Mesenteric fat pad (tissue), 1 donor: ENCODE measurements at places on chromosomes 7 and 10. TPM values are rescaled to one million over a fixed set of nuclear protein-coding genes. Genes with fewer than 3 reads are reported as not detected.

TMEM72 gene
- not detected for total RNA-seq

COBL gene
- total RNA-seq = 9.2 TPM

BTBD16 gene
- total RNA-seq = not detected

GALNT17 gene
- total RNA-seq = 2.2 TPM

C10orf53 gene
- total RNA-seq = not detected

RASA4B gene
- 16.3 TPM for total RNA-seq

GPR158 gene
- 0.58 TPM for total RNA-seq

DNA sequence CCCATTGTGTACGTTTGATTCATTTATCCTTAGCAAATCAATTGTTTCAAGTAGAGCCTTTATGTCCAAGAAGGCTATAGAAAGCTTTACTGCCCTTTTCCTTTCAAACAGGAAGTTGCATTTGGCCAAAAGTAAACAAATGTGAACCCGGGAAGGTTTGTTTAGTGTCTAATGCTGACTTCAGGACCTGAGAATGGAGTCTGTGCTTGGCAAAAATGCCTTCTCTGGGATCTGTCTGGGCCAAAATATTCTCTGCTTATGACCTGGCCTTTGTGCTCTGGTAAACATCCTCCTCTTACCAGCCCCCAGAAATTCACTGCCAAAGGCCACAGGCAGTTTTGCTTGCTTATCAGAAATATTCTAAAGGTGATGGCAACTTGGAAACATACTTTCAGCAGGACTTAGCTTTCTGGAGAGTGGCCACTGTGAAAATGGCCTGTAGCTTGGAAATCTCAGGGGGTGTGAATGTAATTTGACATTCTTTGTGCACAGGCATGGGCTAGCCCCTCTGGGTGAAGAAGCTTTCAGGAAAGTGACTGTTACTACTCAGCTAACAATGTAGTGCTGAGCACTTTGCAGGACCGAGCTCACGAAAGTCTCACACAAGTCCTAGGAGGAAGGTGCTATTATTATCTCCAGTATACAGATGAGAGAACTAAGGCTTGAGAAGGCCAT is 199.5 kb downstream of the PTEN start:
- DNase-seq = no peak

DNA sequence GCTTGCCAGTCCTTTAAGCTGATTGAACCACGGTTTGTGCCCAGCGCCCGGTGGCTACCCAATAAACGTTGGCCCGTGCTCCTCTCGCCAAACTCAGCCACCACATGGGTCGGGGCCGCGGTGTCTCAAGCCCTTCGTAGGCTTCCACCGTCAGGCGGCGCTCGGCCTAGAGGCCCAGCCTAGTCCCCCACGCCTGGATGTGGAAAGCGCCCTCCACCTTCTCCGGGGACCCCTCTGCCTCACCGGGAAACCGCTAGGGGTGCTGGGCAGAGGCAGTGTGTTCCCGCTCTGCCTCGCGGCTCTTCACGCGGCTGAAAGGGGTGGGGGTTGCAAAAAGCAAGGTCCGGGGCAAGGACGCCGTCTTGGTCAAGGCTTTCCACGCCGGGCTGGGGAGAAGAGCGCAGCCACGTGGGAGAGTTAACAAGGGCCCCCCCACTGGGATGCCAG is 29.8 kb downstream of the LEP start:
- DNase-seq = peak; percentile 82

- no peak for DNase-seq
Observed at GRCh38 chr10:8225187-8225586, 170.7 kb downstream of the GATA3 start.

- DNase-seq = no peak
Observed at GRCh38 chr10:116197946-116198675, 74.9 kb downstream of the GFRA1 start.

- DNase-seq = no peak
Observed at GRCh38 chr7:87151002-87151728, 1.1 kb upstream of the DMTF1 start.

DNA sequence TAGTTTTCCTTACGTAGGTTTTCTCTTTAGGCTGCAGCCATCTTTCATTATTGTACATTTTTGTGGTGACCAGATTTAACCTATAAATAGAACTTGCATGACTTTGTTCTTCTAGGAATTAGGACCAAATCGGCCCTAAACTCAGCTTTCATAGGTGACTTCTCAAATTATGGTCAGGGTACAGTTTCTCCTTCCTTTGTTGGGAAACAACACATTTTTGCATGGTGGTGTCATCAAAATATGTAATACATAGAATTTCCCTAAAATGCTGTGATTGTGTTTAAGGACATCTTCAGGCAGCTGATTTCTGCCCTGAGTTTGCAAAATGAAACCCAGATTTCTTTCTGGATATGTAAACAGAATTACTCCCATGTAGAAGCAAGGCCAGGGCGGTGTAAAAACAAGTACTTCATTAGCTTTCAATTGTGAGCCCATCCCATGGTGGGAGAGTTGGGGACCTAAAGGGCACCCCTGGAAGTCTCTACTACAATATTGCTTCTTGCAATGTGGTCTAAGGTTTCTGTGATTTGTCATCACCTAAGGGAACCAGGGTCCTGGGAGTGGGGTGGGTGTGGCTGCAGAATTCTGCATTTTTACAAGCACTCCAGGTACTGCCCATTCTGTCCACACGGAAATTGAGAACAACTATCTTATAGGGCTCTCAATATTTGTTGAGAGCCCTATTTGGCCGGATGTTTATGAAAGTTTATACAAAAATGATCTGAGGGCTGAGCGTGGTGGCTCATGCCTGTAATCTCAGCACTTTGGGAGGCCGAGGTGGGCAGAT is 121.0 kb upstream of the FAM171A1 start:
- DNase-seq = no peak

DNA sequence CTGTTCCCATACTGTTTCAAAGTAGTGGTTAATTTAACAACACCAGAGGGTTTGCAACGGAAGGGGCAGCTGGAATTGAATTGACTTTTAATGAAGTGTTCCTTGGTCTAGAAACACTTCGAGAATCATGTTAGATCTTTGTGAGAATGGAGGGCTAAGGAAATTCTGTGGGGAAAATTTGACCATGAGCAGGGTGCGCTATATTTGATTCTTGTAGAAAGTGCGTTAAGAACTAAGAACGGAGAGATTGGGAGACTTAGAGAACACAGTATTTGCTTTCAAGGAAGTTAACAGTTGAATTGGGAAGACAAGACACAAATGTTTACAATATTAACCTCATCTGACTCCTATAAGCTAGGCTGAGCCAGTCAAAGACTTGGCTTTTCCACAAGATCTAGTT is 1.2 kb downstream of the ZNF212 start:
- no peak for DNase-seq

GRCh38 chr7:157964521-157964920 is 623.1 kb downstream of the PTPRN2 start:
- DNase-seq = peak; percentile 81

DNA sequence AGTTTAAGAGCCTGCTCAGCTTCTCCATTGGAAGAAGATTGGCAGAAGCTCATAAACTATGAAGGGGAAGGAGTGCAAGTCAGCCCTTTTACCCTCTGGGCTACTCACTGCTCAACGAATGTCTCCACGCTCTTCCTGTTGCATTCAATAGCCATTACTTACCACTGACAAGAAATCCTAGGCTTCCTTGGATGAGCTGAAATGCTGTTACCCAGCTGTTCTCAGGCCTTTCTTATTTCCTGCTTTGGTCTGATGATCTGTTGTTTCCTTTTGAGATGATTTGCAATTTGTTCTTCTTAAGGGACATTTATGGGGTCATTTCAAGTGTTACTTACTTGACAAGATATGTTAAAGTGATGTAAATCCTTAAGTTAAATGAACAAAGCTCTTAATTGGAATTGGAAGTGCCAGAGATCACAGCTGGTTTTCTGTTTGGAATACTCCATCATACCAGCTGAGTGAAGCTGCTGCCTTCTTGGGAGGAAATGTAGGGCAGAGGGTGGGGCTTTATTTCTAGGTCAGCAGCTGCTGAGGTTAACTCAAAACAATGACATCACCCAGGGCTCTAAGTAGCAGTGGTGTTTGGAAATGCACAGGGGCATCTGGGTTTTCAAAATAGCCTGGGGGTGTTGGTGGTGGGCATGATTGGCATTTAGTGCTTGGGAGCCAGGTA is 170.0 kb downstream of the PRKCQ start:
- DNase-seq = no peak

GRCh38 chr10:121796342-121796741 is 131.5 kb downstream of the ATE1 start:
- DNase-seq = no peak

- DNase-seq = no peak
Observed at GRCh38 chr7:151951672-151952338, 4.4 kb upstream of the GALNTL5 start.

- DNase-seq = peak; percentile 28
Observed at GRCh38 chr10:43273997-43274396, 7.1 kb upstream of the RASGEF1A start.

DNA sequence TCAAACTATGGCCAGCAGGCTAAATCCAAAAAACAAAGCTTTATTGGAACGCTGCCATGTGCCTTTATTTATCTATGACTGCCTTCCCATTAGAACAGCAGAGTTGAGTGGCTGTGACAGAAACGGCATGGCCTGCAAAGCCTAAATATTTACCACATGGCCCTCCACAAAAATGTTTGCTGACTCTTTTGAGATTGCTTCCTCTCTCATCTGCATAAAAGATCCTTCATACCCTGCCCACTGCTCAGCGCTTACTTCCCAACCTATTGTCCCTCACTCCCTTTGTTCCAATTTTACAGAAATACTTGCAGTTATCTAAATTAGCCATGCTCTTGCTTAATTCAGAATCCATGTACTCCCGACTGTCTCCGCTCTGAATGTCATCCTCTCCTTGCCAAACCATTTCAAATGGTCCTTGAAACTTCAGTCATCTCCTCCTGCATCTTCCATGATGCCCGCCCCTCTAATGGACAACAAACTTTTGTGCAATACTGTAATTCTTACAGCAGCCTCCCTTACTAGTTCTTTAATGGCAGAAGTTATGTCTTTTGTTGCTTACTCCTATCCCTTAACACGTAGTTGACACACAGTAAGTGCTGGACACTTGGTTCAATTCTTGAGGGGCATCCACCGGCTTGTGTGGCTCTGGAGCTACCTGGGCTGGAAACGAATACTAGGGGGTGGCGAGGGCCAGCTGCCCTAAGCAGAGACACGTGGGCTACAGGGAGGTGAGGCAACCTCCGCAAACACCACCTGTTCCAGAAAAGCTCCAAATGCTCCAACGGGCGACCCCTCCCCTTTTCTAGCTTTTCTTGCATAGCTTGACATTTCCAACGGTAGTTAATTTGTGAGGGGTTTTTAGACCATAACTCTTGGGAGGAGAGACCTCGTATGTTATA is 832 bp downstream of the XRCC2 start:
- no peak for DNase-seq

DNA sequence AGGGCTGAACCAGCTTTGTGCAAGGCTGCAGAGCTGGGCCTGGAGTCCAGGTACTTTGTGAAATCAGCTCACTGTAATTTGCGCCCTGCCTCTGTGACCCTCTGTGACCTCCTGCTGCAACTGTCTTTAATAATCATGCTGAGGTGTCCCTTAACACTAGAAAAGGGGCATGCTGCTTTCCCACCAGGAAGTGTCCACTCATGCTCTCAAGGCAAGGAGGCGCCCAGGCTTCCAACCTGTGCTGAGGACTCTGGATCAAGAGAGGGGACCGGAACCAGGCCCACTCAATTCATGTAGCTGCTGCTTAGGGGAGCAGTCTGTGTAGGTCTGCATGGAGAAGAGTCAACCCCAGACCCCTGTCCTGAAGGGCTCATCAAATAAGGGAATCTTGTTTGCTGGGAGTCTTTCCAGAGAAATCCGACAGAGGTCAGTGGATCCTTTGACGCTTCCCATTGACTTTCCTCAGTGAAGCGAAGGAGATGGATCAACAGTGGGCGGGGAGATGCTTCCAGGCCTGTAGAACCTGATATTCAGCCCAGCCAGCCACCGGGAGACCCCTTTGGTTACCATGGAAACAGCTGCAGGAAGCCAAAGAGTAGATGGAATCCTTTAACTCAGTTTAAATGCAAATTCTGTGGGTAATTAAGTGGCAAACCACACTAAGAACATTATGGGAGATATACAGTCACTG is 945.9 kb downstream of the GRID1 start:
- DNase-seq = no peak

GRCh38 chr7:133513608-133514007 is 260.7 kb downstream of the EXOC4 start:
- DNase-seq = no peak

DNA sequence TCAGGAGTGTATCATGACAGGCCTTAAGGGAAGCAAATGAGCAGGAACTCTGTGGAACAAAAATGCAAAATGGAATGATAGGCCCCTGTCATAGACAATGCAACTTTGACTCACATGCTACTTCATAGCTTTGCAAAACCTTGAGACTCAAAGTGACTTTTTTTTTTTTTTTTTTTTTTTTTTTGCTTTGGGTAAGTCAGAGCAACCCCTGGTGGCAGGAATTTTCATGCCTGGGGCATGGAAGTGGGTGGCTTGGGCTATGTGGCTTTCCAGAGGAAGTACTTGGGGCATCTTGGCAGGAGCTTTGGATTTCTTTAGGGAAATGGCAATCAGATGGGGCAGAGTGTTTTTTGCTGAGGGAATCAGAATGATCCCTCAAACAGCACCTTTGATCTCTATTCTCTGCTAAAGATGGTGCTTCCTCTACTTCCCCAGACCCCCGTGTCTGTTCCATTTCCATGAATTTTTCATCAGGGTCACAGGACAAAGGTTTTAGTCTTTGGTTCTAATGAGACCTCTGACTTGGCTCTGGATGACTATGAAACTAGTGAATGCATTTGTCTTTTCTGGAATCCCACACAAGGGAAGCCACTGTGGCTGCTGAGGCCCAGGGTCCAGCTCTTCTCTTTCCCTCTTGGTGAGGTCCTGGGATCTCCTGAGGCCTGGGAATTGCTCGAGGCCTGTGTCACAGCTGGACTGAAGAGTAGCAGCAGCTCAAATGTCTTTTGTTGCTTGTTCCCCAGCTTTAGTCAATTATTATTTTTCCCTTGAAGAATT is 62.8 kb downstream of the TACC2 start:
- peak; percentile 26 for DNase-seq

GRCh38 chr10:52908478-52908877 is 135.9 kb upstream of the MBL2 start:
- DNase-seq = no peak
